SK-N-SH (cell line): ENCODE measurements at places on chromosomes 5 and 9. TPM values are rescaled to one million over a fixed set of nuclear protein-coding genes. Genes with fewer than 3 reads are reported as not detected.
A peak's percentile ranks its signal among the peaks of the same experiment; 100 is the strongest.

Gene SLC22A4
- polyA plus RNA-seq, result 3.3 and 3.8 TPM in 2 replicates

Gene ANGPTL2
- polyA plus RNA-seq, result 11.0 and 12.3 TPM in 2 replicates

Gene C9orf50
- 0.24 and 0.30 TPM in 2 replicates for polyA plus RNA-seq

Gene VLDLR
- 9.2 and 12.0 TPM in 2 replicates for polyA plus RNA-seq

Gene CA9
- polyA plus RNA-seq, result 0.99 and 1.4 TPM in 2 replicates

- H3K4me1 ChIP-seq, result peaks cover 34% of the 10 kb centered on the region; the same call in 1 of the 2 replicates
- H3K36me3 ChIP-seq, result no peaks in the 10 kb centered on the region
- H3K27ac ChIP-seq, result no peak overlapping the region
- no peak overlapping the region for H3K4me3 ChIP-seq
These were observed 2.4 kb downstream of the SAPCD2 start for GRCh38 chr9:137067860-137068538.

- H3K27me3 ChIP-seq, result no peaks in the 10 kb centered on the region
- no peaks in the 10 kb centered on the region for H3K36me3 ChIP-seq
- no peak overlapping the region for H3K27ac ChIP-seq
- no peak for DNase-seq
- peaks cover 18% of the 10 kb centered on the region for H3K4me1 ChIP-seq
These were observed 78.7 kb upstream of the SH3PXD2B start for GRCh38 chr5:172533058-172533398.

DNA sequence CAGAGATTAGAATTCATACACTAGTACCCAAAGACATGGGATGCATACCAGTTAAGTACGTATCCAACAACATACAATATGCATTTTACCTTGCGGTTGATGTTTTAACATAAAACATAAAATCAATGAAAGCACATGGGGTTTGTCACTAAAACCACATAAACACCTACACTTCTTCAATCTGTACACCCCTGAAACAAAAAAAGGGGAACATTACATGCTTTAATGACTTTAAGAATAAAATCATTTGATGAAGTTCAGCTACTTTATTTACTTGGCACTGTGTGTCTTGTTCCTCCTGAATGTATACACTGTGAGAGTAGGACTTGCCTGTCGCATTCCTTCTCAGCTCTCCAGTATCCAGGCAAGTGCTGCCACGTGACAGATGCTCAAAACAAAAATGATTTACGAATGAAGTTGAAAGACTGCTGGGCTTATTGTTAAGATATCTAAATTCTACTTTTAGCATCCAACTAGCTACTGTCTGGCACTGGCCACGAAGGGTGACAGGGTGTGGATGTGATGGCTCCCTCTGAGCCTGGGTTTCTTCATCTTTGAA, 21.0 kb downstream of the TNFSF15 start:
- peaks cover 2% of the 10 kb centered on the region for H3K4me1 ChIP-seq
- H3K27ac ChIP-seq, result no peak overlapping the region
- H3K4me3 ChIP-seq, result no peak overlapping the region
- no peak for DNase-seq
- no peaks in the 10 kb centered on the region for H3K27me3 ChIP-seq

- H3K4me3 ChIP-seq, result no peak overlapping the region
- H3K27ac ChIP-seq, result no peak overlapping the region
- no peak for DNase-seq
- H3K27me3 ChIP-seq, result no peaks in the 10 kb centered on the region
- H3K36me3 ChIP-seq, result no peaks in the 10 kb centered on the region
These were observed 127.5 kb downstream of the SUSD1 start for GRCh38 chr9:112047538-112048066.

- DNase-seq, result no peak
- no peak overlapping the region for H3K27ac ChIP-seq
- H3K4me1 ChIP-seq, result no peaks in the 10 kb centered on the region
These were observed 57.2 kb downstream of the RANBP6 start for GRCh38 chr9:5958273-5958672.

- no peak overlapping the region for H3K4me3 ChIP-seq
- DNase-seq, result no peak
- H3K36me3 ChIP-seq, result no peaks in the 10 kb centered on the region
- no peak overlapping the region for H3K27ac ChIP-seq
- H3K27me3 ChIP-seq, result no peaks in the 10 kb centered on the region
- H3K4me1 ChIP-seq, result no peaks in the 10 kb centered on the region
These were observed 238.9 kb downstream of the NR3C1 start for GRCh38 chr5:143164557-143164956.

GRCh38 chr5:145996135-145996534, 59.8 kb downstream of the SH3RF2 start:
- no peak overlapping the region for H3K27ac ChIP-seq
- H3K36me3 ChIP-seq, result no peaks in the 10 kb centered on the region
- DNase-seq, result no peak
- peaks cover 9% of the 10 kb centered on the region; the same call in 1 of the 2 replicates for H3K4me1 ChIP-seq

DNA sequence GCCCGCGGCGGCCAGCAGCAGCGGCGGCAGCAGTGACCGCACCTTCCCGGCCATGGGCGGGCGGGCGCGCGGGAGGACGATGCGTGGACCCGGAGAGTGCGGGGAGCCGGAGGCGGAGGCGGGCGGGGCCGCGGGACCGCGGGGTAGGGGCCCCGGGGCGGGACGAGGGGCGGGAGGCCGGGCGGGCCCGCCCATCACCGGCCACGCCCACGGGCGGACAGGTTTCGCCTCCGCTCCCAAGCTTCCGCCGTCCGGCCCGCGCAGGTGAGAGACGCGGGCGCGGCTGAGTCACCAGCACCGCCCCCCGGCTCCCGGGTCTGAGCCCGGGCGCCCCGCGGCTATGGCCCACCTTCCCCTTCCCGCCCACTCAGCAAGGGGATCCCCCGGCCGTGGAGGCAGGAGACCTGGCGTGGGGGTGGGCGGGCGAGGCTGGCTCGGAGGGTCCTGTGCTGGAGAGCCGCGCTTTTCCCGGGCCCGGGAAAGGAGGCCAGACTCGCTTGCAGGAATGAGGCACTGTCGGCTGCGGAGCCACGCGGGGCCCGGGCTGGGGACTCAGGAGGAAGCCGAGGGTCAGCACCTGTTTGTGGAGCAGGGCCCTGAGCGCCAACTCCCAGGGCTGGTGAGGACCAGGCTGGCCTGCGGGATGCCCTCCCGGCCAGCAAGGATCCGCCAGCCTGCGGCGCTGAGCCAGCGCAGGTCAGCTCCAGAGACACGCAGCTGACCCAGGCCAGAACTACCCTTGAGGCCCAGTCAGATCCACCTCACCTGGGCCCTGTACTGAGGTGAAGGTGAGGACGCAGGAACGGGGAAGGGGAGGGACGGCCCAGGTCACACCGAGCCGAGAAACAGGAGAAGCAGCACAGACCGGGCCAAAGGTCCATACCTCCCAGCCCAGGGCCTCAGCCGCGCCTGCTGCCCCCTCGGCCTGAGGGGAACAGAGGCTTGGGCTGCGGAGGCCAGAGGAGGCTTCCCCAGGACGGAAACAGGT, at the start of gene ENTPD2:
TSS of gene ENTPD2 (minus strand) at position 118 of the 988 bp plus-strand sequence. CDS start at position 54, 64 bp downstream.
- H3K4me1 ChIP-seq, result peaks cover 32% of the 10 kb centered on the region; the same call in 1 of the 2 replicates
- DNase-seq, result no peak
- no peak within 1 kb of the TSS for H3K4me3 ChIP-seq

GRCh38 chr5:176528761-176529115, 8.5 kb downstream of the RNF44 start:
- H3K4me3 ChIP-seq, result no peak overlapping the region
- no peaks in the 10 kb centered on the region for H3K27me3 ChIP-seq
- DNase-seq, result no peak
- peaks cover 11% of the 10 kb centered on the region; the same call in 1 of the 2 replicates for H3K4me1 ChIP-seq
- no peak overlapping the region for H3K27ac ChIP-seq
- H3K36me3 ChIP-seq, result peaks cover 47% of the 10 kb centered on the region; the same call in 1 of the 2 replicates

GRCh38 chr5:141478321-141478945, 2.7 kb downstream of the PCDHGC3 start:
- no peaks in the 10 kb centered on the region for H3K27me3 ChIP-seq
- no peak for DNase-seq
- no peaks in the 10 kb centered on the region for H3K36me3 ChIP-seq
- peak overlapping the region; percentile 92; the same call in 1 of the 2 replicates for H3K27ac ChIP-seq
- peak overlapping the region; percentile 82 for H3K4me3 ChIP-seq
- peaks cover 12% of the 10 kb centered on the region; the same call in 1 of the 2 replicates for H3K4me1 ChIP-seq

- no peaks in the 10 kb centered on the region for H3K36me3 ChIP-seq
- DNase-seq, result no peak
- no peak overlapping the region for H3K4me3 ChIP-seq
- H3K27me3 ChIP-seq, result no peaks in the 10 kb centered on the region
- H3K27ac ChIP-seq, result no peak overlapping the region
- H3K4me1 ChIP-seq, result no peaks in the 10 kb centered on the region
These were observed 854.1 kb downstream of the MAT2B start for GRCh38 chr5:164359260-164360255.

GRCh38 chr9:101429736-101430135, 5.8 kb downstream of the ALDOB start:
- H3K4me1 ChIP-seq, result no peaks in the 10 kb centered on the region
- no peak overlapping the region for H3K4me3 ChIP-seq
- DNase-seq, result no peak
- H3K27ac ChIP-seq, result no peak overlapping the region

GRCh38 chr9:98302150-98302549, 46.7 kb upstream of the TBC1D2 start:
- H3K27ac ChIP-seq, result no peak overlapping the region
- DNase-seq, result no peak
- no peak overlapping the region for H3K4me3 ChIP-seq
- H3K27me3 ChIP-seq, result no peaks in the 10 kb centered on the region

- no peak overlapping the region for H3K27ac ChIP-seq
- no peak for DNase-seq
- no peaks in the 10 kb centered on the region for H3K27me3 ChIP-seq
- peaks cover 2% of the 10 kb centered on the region; the same call in 1 of the 2 replicates for H3K4me1 ChIP-seq
- no peak overlapping the region for H3K4me3 ChIP-seq
- no peaks in the 10 kb centered on the region for H3K36me3 ChIP-seq
These were observed 20.2 kb upstream of the GNPDA1 start for GRCh38 chr5:142032747-142033631.

GRCh38 chr9:12667892-12668291, 25.3 kb upstream of the TYRP1 start:
- H3K36me3 ChIP-seq, result no peaks in the 10 kb centered on the region
- H3K27me3 ChIP-seq, result no peaks in the 10 kb centered on the region
- no peak overlapping the region for H3K27ac ChIP-seq

GRCh38 chr5:38518341-38518740, 38.1 kb downstream of the LIFR start:
- H3K4me1 ChIP-seq, result no peaks in the 10 kb centered on the region
- DNase-seq, result no peak
- H3K27ac ChIP-seq, result no peak overlapping the region

GRCh38 chr5:95857185-95857945, 34.8 kb upstream of the GLRX start:
- no peaks in the 10 kb centered on the region for H3K36me3 ChIP-seq
- H3K4me1 ChIP-seq, result peaks cover 24% of the 10 kb centered on the region
- no peak overlapping the region for H3K27ac ChIP-seq
- H3K4me3 ChIP-seq, result no peak overlapping the region

GRCh38 chr5:17896605-17897004, 262.3 kb downstream of the TAF11L14 start:
- H3K27me3 ChIP-seq, result no peaks in the 10 kb centered on the region
- no peak for DNase-seq
- H3K36me3 ChIP-seq, result no peaks in the 10 kb centered on the region
- H3K4me3 ChIP-seq, result no peak overlapping the region
- no peak overlapping the region for H3K27ac ChIP-seq

GRCh38 chr9:135695642-135696041, 3.6 kb downstream of the SOHLH1 start:
- DNase-seq, result no peak
- H3K4me3 ChIP-seq, result no peak overlapping the region
- H3K27me3 ChIP-seq, result no peaks in the 10 kb centered on the region
- no peaks in the 10 kb centered on the region for H3K36me3 ChIP-seq

DNA sequence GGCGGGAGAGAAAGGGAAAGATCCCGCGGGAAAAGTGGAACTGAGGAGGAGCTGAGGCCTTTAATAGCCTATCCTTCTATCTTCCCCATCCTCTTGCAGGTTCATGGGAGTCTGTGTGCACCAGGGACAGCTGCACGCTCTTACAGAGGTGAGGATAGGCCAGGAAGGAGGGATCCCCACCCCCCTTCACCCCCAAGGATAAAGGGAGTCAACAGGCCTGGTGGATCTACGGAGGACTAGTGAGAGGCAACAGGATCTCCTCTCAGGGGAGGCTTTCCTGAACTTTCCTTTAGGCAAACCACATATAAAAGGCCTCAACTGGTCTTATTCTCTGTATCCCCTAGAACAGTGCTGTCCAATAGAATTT, 1.1 kb downstream of the TESK1 start:
- no peaks in the 10 kb centered on the region for H3K27me3 ChIP-seq
- peaks cover 7% of the 10 kb centered on the region for H3K36me3 ChIP-seq
- peak; percentile 59 for DNase-seq

DNA sequence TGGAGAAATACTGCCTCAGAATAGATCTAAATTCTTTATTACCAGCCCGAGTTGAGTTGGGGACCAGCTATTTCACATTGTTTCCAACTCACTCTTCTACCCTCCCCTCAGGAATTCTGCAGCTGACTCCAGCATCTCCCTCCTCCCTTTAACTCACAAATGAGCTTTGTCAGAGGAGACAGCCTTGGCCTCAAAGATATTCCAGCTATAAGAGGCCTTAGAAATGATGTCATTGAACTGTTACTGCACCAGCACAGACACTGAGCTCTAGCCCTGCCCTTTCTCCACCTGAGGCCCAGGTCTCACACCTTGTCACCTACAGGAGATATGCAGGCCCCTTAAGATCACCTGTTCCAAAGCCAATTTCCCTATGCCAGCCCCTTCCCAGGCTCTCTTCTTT, 78.4 kb upstream of the ATP10B start:
- no peaks in the 10 kb centered on the region for H3K4me1 ChIP-seq
- H3K4me3 ChIP-seq, result no peak overlapping the region
- H3K27ac ChIP-seq, result no peak overlapping the region
- H3K36me3 ChIP-seq, result no peaks in the 10 kb centered on the region
- no peaks in the 10 kb centered on the region for H3K27me3 ChIP-seq

- no peaks in the 10 kb centered on the region for H3K4me1 ChIP-seq
- peaks cover 84% of the 10 kb centered on the region for H3K27me3 ChIP-seq
- no peaks in the 10 kb centered on the region for H3K36me3 ChIP-seq
- no peak overlapping the region for H3K27ac ChIP-seq
- peak; percentile 67 for DNase-seq
- H3K4me3 ChIP-seq, result no peak overlapping the region; the same call in 1 of the 2 replicates
These were observed 7.3 kb downstream of the IRX1 start for GRCh38 chr5:3602785-3603502.

DNA sequence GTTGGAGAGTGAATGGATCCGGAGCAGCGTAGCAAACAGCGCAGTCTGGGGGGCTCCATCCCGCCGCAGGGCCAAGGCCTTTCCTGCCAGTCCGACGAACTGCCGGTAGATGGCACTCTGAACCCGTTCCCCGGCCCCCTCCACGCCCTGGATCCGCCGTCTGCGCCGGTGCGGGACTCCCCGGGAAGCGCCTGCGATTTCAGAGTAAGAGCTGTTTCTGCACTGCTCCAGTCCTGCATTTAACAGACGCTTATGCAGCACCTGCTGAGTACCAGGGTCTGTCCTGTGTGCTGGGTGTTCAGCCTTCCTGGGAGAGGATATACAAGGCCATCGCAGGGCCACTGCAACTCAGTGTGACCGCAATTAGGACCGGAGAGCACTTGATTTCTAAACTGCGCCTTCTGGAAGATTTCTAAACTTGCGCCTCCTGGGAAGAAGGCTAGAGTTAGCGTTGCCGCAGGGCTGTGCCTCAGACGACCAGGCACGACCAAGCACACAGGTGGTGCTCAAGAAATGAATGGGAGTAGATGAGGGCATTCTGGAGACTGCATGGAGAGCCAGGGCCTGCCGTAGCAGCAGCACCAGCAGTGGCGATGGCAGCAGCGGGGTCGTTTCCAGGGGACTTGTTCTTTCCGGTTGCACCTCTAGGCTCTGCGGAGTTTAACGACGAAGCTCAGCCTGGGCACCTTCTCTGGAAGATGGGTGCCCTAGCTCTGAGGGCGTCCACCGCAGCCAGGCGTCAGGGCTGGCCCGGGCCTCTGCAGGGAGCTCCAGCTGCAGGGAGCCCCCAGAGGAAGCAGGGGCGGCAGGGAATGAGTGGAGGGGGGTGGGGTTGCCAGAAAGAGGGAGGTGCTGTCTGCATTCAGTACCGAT, 14.3 kb upstream of the TIFAB start:
- no peaks in the 10 kb centered on the region for H3K4me1 ChIP-seq
- peaks cover 51% of the 10 kb centered on the region for H3K27me3 ChIP-seq
- H3K4me3 ChIP-seq, result no peak overlapping the region
- no peak overlapping the region for H3K27ac ChIP-seq
- no peaks in the 10 kb centered on the region for H3K36me3 ChIP-seq
- DNase-seq, result peak; percentile 94
